ENCODE measurements at places on chromosomes 6 and 20. TPM values are rescaled to one million over a fixed set of nuclear protein-coding genes. Genes with fewer than 3 reads are reported as not detected.

EYA2 gene
- total RNA-seq = not detected

CYP39A1 gene
- not detected for total RNA-seq

FAM83B gene
- total RNA-seq = not detected

TOX2 gene
- total RNA-seq = 2.4 TPM

CLPSL2 gene
- not detected for total RNA-seq

SALL4 gene
- 2.3 TPM for total RNA-seq

SPATA25 gene
- 1.1 TPM for total RNA-seq

DNA sequence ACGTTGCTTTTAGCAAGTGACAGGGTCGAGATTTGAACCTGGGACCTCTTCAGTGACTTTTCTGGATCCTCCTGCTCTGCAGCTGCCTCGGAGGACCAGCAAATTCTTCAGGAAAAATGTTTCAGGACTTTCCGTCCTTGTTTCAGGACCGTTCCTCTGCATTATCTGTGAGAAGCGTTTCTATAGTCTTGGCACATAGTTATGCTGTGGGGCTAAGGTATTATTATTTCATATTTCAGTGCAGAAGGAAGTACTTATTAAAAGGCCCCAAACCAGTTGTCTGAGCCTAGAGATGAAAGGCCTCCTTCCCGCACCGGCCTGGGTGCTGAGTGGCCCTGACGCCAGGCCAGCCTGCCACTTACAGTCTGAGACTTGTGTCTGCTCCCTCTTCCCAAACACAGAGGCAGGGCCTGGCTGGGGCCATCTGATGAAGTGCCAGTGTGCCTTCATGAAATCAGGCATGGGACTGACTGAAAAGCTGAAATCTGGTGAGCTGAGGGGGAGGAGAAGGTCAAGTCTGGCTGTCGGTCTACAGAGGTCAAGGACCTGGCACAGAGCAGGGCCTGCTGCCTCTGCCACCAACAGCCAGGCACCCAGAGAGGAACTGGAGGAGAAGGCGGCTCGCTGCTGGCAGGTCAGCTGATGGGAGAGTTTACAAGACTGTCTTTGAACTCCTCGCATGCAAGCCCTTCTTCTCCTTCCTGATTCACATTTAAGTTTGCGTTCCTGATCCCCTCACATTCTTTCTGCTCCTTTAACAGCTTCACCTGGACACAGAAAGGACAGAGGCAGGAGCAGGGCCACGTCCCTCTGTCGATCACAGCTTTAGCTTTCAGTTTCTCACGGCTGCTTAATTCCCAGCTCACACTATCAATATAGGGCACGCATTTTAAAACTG is 8.9 kb upstream of the QKI start:
- peak overlapping the region; percentile 78 for H3K4me3 ChIP-seq
- H3K27ac ChIP-seq = peak overlapping the region; percentile 75
- peaks cover 10% of the 10 kb centered on the region for H3K27me3 ChIP-seq
- DNase-seq = no peak
- peaks cover 12% of the 10 kb centered on the region for H3K4me1 ChIP-seq

GRCh38 chr6:57180596-57180995 is 8.5 kb downstream of the BAG2 start:
- DNase-seq = no peak
- H3K27ac ChIP-seq = no peak overlapping the region
- H3K4me1 ChIP-seq = peaks cover 28% of the 10 kb centered on the region
- H3K36me3 ChIP-seq = peaks cover 67% of the 10 kb centered on the region
- no peak overlapping the region for H3K4me3 ChIP-seq

DNA sequence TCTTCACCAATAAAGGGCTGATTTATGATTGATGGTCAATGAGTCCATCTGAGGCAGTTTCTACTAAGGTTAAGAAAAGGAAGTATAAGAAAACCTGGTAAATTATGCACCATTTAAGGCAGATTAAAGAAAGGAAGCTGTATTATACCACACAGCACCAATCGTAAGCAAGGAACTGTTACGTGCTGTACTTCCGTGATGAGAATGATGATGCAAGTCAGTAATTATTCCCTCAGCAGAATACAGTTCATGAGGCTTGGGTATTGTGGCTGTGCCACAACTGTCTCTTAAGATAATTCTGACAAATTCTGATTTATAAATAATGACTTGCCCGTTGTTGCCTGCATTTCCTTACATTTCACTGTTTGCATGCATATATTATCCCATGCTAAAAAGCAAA is 699.0 kb downstream of the HDGFL1 start:
- DNase-seq = no peak
- no peak overlapping the region for H3K27ac ChIP-seq
- no peaks in the 10 kb centered on the region for H3K36me3 ChIP-seq
- no peaks in the 10 kb centered on the region for H3K4me1 ChIP-seq

DNA sequence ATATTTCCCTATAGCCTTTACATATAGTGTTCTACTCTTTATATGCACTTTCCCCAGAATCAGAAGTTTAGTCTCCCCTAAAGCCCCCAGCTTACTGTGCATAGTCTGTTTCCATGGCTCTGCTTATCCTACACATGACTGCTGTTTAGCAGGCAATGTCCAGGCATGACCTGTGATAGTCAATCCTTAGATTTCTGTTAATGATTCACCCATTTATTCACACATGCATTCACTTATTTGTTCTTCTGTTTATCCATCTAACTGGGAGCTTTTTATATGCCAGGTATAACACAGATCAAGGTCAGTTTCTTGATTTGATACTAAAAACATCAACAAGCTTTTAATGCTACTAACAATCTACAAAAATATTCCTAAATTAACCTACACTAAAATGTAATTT is 300.8 kb downstream of the PHF3 start:
- H3K27me3 ChIP-seq = no peaks in the 10 kb centered on the region
- no peak overlapping the region for H3K4me3 ChIP-seq
- no peak for DNase-seq
- no peaks in the 10 kb centered on the region for H3K36me3 ChIP-seq
- no peak overlapping the region for H3K27ac ChIP-seq
- no peaks in the 10 kb centered on the region for H3K4me1 ChIP-seq

- no peaks in the 10 kb centered on the region for H3K36me3 ChIP-seq
- no peak for DNase-seq
- H3K27me3 ChIP-seq = no peaks in the 10 kb centered on the region
- no peak overlapping the region for H3K27ac ChIP-seq
- no peaks in the 10 kb centered on the region for H3K4me1 ChIP-seq
Observed at GRCh38 chr6:126919947-126920346, 198.5 kb upstream of the RSPO3 start.

- H3K36me3 ChIP-seq = no peaks in the 10 kb centered on the region
- H3K4me1 ChIP-seq = no peaks in the 10 kb centered on the region
- no peak overlapping the region for H3K27ac ChIP-seq
- peaks cover 4% of the 10 kb centered on the region for H3K27me3 ChIP-seq
Observed at GRCh38 chr6:163733061-163733460, 318.5 kb downstream of the QKI start.

- H3K27ac ChIP-seq = no peak overlapping the region
- H3K4me3 ChIP-seq = no peak overlapping the region
- no peaks in the 10 kb centered on the region for H3K36me3 ChIP-seq
- DNase-seq = no peak
Observed at GRCh38 chr6:109118871-109119354, 23.6 kb downstream of the CEP57L1 start.

DNA sequence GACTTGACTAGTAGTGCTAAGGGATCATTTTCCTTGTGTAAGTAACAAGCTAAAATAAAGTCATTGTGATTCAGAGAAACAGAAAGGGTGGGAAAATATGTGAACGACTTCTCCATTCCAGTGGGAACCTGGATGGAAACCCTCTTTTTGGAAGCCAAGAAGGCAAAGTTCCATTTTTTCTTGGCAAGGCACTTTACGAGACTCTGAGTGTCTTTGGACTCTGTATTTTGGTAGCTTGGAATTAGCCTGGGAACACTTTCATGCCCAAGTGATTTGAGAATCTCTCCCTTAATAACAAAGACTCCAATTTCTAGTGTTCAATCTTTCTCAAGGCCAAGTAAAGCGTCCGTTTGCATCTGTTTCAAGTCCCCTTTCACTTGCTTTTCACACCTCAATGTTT is 100.5 kb upstream of the SASH1 start:
- peaks cover 6% of the 10 kb centered on the region for H3K27me3 ChIP-seq
- no peak overlapping the region for H3K4me3 ChIP-seq
- no peaks in the 10 kb centered on the region for H3K36me3 ChIP-seq
- no peaks in the 10 kb centered on the region for H3K4me1 ChIP-seq
- no peak for DNase-seq

DNA sequence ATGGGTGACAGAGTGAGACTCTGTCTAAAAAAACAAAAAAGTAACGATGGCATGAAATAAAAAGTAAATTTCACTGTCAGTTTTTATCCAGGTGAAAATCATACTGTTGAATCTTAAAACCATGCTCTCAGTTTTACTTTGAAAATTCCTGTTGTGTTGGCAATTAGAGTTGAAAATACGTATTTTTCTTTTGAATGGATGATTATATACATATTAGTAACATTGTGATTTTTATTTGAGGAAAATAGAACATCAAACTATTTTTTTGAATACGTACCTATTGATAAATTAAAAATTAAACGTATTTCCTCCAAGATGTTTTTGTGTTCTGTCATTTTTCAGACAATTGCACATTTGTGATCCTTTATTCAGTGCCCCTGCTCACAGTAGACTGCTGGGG is 14.7 kb downstream of the CEP43 start:
- H3K27me3 ChIP-seq = no peaks in the 10 kb centered on the region
- no peak overlapping the region for H3K4me3 ChIP-seq
- peaks cover 44% of the 10 kb centered on the region for H3K36me3 ChIP-seq
- no peak for DNase-seq

GRCh38 chr20:45576995-45577394 is 2.1 kb downstream of the WFDC8 start:
- H3K4me3 ChIP-seq = no peak overlapping the region
- no peaks in the 10 kb centered on the region for H3K4me1 ChIP-seq
- H3K27ac ChIP-seq = no peak overlapping the region
- H3K36me3 ChIP-seq = no peaks in the 10 kb centered on the region
- no peak for DNase-seq

- H3K36me3 ChIP-seq = peaks cover 14% of the 10 kb centered on the region
- DNase-seq = peak; percentile 21
- H3K4me1 ChIP-seq = peaks cover 35% of the 10 kb centered on the region
- peak overlapping the region; percentile 99 for H3K27ac ChIP-seq
- no peaks in the 10 kb centered on the region for H3K27me3 ChIP-seq
Observed at GRCh38 chr20:35768731-35769664, 2.8 kb upstream of the PHF20 start.

DNA sequence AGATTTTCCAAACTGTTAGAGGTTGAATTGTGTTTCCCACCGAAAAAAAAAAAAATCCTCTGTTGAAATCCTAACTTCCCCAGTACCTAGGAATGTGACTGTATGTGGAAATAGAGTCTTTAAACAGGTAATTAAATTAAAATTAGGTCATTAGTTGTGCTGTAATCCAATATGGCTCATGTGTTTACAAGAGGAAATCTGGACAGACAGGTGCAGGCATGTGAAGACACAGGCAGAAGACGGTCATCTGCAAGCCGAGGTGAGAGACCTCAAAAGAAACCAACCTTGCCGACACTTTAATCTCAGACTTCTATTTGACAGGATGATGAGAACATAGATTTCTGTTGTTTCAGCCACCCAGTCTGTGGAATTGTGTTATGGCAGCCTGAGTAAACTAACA is 28.6 kb upstream of the EZR start:
- peaks cover 29% of the 10 kb centered on the region for H3K4me1 ChIP-seq
- no peak for DNase-seq
- H3K27me3 ChIP-seq = peaks cover 8% of the 10 kb centered on the region
- H3K27ac ChIP-seq = no peak overlapping the region
- no peak overlapping the region for H3K4me3 ChIP-seq

DNA sequence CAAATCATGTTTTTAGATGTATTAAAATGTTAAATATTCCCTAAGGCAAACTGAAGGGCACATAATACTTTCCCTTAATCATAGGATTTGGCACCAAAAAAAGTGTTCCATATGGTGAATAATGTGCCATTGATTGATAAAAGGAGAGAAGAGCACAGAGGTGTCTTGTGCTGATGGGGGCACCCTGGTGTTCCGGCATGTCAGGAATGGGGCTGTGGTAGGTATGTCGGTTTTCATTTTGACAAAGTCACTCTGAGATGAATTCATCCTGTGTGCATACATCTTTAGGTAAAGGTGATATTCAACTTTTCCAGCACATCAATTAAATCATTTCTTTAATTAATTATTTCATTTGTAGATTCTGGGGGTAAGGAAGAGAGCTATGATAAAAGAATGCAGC is 36.8 kb downstream of the CENPW start:
- no peak for DNase-seq
- no peak overlapping the region for H3K27ac ChIP-seq
- no peaks in the 10 kb centered on the region for H3K36me3 ChIP-seq
- no peak overlapping the region for H3K4me3 ChIP-seq
- no peaks in the 10 kb centered on the region for H3K4me1 ChIP-seq
- H3K27me3 ChIP-seq = no peaks in the 10 kb centered on the region

- DNase-seq = no peak
- no peaks in the 10 kb centered on the region for H3K27me3 ChIP-seq
- H3K36me3 ChIP-seq = no peaks in the 10 kb centered on the region
- H3K4me3 ChIP-seq = no peak overlapping the region
Observed at GRCh38 chr6:54959820-54960219, 113.2 kb downstream of the FAM83B start.

DNA sequence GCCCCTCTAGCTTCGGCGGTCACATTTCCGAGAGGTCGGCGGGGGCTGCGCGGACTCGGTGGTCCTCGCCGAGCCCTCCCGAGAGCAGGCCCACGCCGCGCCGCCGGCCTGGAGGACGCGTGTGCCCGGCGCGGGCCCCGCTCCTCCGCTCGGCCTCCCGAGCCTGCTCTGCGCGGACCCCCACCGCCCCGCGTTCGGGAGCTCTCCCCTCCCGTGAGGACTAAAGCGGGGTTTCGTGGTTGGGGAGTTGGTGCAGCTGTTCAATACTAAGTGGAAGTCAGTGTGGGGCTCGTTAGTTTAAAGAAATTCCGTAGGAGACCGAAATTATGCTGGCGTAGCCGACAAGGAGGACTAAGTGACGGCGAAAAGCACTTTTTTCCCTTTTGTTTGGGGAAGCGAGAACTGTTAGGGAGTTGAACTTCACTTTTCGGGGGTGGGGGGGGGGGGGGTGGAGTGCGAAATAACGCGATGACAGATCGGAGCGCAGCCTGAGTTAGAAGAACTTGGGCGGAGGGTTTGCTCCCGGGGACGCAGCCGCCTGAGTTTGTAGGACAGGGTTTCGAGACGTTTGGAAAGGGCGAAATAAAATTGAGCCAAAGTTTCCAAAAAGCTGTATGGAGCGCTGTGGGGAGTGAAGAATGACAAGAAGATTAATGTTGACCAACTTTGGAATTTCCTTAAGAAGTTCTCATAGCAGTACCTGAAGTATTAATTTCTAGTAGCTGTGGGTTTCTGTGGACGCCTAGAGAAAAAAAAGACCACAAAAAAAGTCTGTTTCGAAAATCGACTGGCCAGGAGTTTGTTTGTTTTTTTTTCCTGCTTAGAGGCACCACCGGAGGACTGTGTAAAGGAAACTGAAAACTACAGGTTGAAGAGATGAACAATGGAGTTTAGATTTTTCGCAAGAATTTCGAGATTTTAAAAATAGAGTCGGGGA is 1.4 kb downstream of the QKI start:
- DNase-seq = peak; percentile 23
- H3K36me3 ChIP-seq = no peaks in the 10 kb centered on the region
- H3K27me3 ChIP-seq = peaks cover 5% of the 10 kb centered on the region

Data from activated T-helper 2 cell treated with anti-CD3 and anti-CD28 coated beads, Interferon-gamma antibody, Interleukin-2, Interleukin-4, amounts not matched to agents 10 μg/mL and 5 μg/mL and 100 μg/mL, durations not matched to agents 14 hours and 24 hours and 36 hours (primary cell).